NCI-H2171 (cell line): ENCODE measurements at places on chromosomes 7 and 10.

GRCh38 chr10:60341969-60342368 is 47.7 kb downstream of the ANK3 start:
- no peak for DNase-seq

DNA sequence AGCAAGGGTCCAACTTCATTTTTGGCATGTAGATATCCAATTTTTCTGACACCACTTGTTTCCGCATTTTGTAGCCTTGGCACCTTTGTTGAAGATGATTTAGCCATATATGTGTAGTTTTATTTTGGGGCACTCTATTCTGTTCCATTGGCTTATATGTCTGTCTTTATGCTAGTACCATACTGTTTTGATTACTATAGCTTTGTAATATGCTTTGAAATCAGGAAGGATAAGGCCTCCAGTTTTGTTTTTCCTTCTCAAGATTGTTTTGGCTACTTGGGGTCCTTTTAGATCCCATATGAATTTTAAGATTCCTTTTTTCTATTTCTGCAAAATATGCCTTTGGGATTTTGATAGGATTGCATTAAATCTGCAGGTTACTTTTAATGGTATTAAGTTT is 9.5 kb upstream of the BTBD16 start:
- DNase-seq: no peak

DNA sequence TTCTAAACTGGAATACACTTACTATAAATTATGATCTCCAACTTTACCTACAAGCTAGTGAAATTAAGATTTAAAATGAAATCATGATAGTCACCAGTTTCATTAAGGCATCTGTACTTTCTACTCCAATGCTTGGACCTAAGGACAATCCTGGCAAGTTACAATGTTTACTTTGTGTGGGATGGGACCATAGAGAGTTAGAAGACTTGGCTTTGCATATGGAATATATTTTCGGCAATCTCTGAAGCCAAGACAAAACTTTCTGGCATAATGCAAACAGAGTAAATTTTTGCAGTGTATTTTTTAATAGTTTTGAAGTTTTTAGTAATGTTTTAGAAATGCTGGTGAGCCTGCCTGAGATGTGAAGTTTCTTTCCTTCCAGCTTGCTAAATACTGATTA is 248.9 kb downstream of the ABCA13 start:
- no peak for DNase-seq

DNA sequence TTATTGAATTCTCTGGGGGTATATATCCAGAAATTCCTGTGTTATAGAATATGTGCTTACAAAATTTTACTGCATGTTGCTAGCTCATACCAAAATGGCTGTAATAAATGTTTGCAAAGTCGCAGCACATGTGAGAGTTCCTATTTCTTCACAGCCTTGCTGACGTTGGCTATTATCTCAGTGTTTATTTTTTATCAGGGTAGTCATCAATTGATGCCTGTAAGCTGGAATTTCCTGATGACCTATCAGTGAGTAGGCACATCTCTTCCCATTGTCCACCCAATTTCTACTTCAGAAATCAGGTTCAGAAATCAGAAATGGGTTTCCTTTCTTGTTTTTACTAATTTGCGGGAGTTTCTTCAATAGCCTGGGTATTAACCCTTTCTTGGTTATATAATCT is 268.1 kb upstream of the FZD8 start:
- DNase-seq: no peak

- no peak for DNase-seq
Measured at GRCh38 chr10:95275726-95276366, 15.0 kb downstream of the PDLIM1 start.

- no peak for DNase-seq
Measured at GRCh38 chr10:28291881-28292297, 11.0 kb downstream of the MPP7 start.
